CD4-positive, CD25-positive, alpha-beta regulatory T cell (primary cell): ENCODE measurements at places on chromosomes 4 and X. TPM values are rescaled to one million over a fixed set of nuclear protein-coding genes. Genes with fewer than 3 reads are reported as not detected.

Gene TCEAL5
- not detected for polyA plus RNA-seq

DNA sequence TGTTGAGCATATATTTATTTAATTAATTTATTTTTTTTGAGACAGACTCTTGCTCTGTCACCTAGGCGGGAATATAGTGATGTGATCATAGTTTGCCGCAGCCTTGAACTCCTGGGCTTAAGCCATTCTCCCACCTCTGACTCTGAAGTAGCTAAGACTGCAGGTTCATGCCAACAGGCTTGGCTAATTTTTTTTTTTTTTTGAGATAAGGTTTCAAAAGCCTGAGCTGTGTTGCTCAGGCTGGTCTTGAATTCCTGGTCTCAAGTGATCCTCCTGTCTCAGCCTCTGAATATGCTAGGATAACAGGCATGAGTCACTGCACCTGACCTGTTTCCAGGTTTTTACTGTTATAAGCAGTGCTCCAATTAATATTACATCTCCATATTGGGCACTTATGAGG lies 4.8 kb downstream of the ADD1 start:
- DNase-seq, result no peak

GRCh38 chr4:108544481-108544880 lies 75.9 kb upstream of the RPL34 start:
- no peak for DNase-seq

Gene CNGA1
- polyA plus RNA-seq, result not detected

DNA sequence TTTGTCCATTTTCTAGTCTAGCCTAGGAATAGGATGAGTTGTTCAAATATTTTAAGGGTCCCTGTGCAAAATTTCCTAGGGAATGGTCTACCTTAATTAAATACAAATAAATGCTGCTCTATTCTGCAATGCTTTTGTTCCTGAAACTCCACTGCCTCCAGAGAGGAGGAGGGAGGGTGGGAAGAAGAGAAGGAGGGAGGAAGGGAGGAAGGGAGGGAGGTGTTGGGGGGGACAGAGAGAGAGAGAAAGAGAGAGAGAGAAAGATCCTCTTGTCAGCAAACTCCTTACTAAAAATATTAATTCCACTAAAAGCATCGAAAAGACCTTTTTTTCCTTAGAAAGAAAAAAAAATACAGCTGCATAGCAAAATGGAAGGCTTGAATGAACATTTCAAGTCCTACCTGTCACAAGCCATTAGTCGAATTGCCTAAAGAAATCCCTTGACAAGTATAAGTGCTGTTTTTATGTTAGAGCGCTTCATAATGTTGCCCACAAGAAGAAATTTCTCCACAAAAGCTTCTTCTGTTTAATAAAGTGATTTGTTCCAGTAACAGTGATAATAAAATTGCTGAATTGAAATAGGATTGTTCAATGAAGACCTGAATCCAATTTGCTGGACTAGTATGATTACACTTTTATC lies 106.0 kb downstream of the NKX6-1 start:
- no peak for DNase-seq

- DNase-seq, result no peak
Measured at GRCh38 chr4:138672393-138672976, 343.1 kb upstream of the NOCT start.

- no peak for DNase-seq
Measured at GRCh38 chr4:6881908-6882307, 27.7 kb upstream of the TBC1D14 start.

- no peak for DNase-seq
Measured at GRCh38 chr4:188005561-188005960, 10.0 kb downstream of the ZFP42 start.

Gene AR
- polyA plus RNA-seq, result 0.36 TPM

Gene TRMT2B
- polyA plus RNA-seq, result 37.2 TPM

Gene PDE5A
- polyA plus RNA-seq, result 0.63 TPM

Gene SEC24B
- 11.3 TPM for polyA plus RNA-seq

DNA sequence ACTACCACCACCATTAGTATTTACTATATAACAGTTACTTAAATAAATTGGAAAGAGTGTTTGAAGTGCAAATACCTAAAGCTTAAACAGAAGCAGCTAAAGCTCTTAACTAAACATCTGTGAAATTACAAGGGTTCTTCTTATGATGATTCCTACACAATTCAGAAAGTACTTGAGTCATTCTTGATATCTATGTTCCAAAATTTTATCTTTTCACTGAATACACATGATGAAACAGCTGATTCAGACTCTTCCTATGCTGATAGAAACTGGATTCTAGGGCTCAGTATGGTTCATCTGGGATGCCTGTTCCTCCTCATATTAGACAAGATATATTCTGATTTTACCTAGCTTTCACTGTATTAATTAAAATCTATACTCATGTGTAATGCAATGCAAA lies 13.6 kb downstream of the EREG start:
- DNase-seq, result no peak

Gene TKTL2
- not detected for polyA plus RNA-seq

DNA sequence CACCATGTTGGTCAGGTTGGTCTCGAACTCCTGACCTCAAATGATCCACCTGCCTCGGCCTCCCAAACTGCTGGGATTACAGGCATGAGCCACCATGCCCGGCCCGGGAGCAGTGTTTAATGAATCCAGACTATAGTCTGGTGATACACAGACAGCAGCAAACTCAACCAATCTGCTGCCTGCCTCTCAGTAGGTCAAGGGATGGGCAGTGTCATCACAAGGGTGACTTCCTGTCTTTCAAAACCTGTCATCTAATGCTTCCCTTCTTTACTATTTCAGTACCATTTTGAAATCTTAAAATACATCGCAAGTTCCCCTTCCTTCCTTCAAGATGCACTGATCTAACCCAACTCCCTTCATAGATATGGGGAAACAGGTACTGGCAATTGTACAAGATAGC lies 8.4 kb downstream of the RPL39 start:
- DNase-seq, result no peak

Gene JAKMIP1
- polyA plus RNA-seq, result 20.1 TPM

- no peak for DNase-seq
Measured at GRCh38 chrX:109533631-109534030, 3.0 kb upstream of the NXT2 start.

DNA sequence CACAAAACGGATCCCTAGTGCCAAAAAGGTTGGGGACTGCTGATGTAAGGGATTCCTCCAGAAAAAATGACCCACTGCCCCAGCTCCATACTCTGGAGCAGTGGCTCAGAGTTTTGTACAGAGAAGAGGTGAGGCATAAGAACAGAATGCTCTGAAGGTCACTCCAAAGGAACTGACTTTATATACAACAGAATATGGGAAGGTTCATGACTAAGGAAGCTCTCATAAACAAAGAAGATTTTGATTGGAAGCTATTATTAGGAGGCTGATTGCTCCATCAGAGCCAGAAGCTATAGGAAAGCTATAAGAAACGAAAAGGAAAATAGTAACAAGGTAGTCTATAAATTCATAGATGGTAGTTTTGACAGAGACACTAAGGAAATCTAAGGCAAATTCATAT lies 203.1 kb downstream of the SLC7A11 start:
- no peak for DNase-seq

GRCh38 chr4:140472156-140472555 lies 25.9 kb downstream of the MGAT4D start:
- DNase-seq, result no peak

Gene SAGE1
- polyA plus RNA-seq, result not detected

Gene PCDH19
- not detected for polyA plus RNA-seq

Gene FAT4
- polyA plus RNA-seq, result not detected

DNA sequence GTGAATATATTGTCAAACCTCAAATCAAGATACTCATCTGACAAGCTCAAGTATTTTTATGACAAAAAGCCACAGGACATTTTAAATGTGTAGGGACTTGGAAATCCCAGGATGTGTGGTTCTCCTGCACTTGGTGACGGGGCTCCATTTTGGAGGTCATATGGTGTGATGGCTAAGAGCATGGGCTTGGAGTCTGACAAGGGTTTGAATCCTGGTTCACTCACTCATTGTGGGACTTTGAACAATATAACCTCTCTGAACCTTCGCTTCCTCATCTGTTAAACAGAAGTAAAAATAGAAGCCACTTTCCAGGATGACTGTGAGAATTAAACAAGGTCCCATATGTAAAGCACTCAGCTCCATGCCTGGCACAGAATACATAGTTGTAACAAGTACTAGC lies 99.6 kb downstream of the SMIM20 start:
- no peak for DNase-seq

Gene CHRNA9
- 0.13 TPM for polyA plus RNA-seq

- DNase-seq, result no peak
Measured at GRCh38 chr4:145153181-145153903, 27.0 kb downstream of the OTUD4 start.
